ENCODE measurements at places on chromosomes 7 and 10.
A peak's percentile ranks its signal among the peaks of the same experiment; 100 is the strongest.

- H3K27ac ChIP-seq: no peak overlapping the region
- H3K4me1 ChIP-seq: peaks cover 18% of the 10 kb centered on the region
- no peak for DNase-seq
- H3K4me3 ChIP-seq: peak overlapping the region; percentile 4
Observed at GRCh38 chr7:149462101-149462520, 1.2 kb upstream of the ZNF777 start.

DNA sequence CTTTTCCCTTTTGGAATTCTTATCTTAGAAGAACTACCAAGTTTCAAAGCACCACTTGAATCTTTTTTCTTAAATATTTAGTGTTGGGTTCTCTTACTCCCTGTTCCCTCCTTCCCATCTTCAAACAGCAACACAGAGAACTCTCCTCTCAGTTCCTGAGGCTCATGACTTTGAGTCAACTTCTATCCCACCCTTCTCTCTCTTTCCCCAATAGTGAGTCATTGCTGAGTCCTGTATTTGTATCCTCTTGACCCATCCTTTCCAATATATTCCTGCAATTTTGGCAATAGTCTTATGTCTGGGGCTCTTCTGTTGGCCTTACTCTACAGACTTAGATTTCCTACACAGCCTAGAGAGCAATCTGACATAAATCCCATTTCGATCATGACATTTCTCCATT lies 20.8 kb upstream of the JCAD start:
- no peak for DNase-seq
- no peak overlapping the region for H3K27ac ChIP-seq
- no peaks in the 10 kb centered on the region for H3K36me3 ChIP-seq
- no peak overlapping the region for H3K4me3 ChIP-seq
- H3K4me1 ChIP-seq: no peaks in the 10 kb centered on the region

- no peak overlapping the region for H3K4me3 ChIP-seq
- H3K4me1 ChIP-seq: peaks cover 13% of the 10 kb centered on the region
- no peak overlapping the region for H3K27ac ChIP-seq
- H3K36me3 ChIP-seq: no peaks in the 10 kb centered on the region
- DNase-seq: no peak
Observed at GRCh38 chr7:128879461-128879938, 16.8 kb downstream of the ATP6V1F start.

GRCh38 chr7:121187222-121187621 lies 141.6 kb upstream of the WNT16 start:
- no peak overlapping the region for H3K27ac ChIP-seq
- peaks cover 3% of the 10 kb centered on the region for H3K27me3 ChIP-seq
- no peak for DNase-seq
- no peaks in the 10 kb centered on the region for H3K4me1 ChIP-seq

- H3K36me3 ChIP-seq: no peaks in the 10 kb centered on the region
- no peaks in the 10 kb centered on the region for H3K27me3 ChIP-seq
- no peak for DNase-seq
- no peaks in the 10 kb centered on the region for H3K4me1 ChIP-seq
- no peak overlapping the region for H3K4me3 ChIP-seq
Observed at GRCh38 chr7:117640465-117640864, 160.6 kb downstream of the CFTR start.

DNA sequence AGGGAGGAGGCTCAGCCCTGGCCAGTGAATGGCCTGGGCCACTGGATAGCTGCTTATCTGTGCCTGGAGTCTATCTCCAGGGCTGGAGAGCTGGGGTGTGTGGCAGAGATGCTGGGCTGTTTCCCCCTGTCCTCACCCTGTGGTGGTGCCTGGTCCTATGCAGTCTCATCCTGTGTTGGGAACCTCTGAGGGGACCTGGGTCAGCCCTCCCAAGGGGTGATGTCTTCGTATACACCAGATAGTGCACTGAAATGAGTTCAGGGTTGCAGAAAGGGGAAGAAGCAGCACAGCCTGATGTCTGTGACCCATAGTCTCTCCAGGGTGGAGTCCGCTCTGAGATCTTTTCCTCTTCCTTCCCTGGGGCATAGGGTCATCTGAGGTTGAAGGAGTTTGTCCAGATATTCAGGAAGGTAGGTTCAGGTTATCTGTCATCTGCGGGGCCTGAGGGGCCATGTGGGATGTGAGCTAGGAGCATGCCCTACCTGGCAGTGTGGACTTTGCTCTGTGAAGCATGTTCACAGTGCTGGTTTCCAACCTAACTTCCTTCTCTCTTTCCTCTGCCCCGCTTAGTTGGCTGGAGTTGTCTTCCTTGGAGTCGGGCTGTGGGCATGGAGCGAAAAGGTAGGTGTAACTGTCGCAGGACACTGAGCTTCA lies 33.4 kb upstream of the SH2D4B start:
- no peaks in the 10 kb centered on the region for H3K27me3 ChIP-seq
- DNase-seq: no peak
- no peak overlapping the region for H3K4me3 ChIP-seq
- H3K36me3 ChIP-seq: peaks cover 61% of the 10 kb centered on the region

- peaks cover 23% of the 10 kb centered on the region for H3K4me1 ChIP-seq
- no peak overlapping the region for H3K4me3 ChIP-seq
- peaks cover 2% of the 10 kb centered on the region for H3K36me3 ChIP-seq
- H3K27ac ChIP-seq: no peak overlapping the region
Observed at GRCh38 chr7:51471981-51472296, 155.3 kb upstream of the COBL start.

- DNase-seq: no peak
- H3K4me3 ChIP-seq: no peak overlapping the region
- no peak overlapping the region for H3K27ac ChIP-seq
- no peaks in the 10 kb centered on the region for H3K36me3 ChIP-seq
- no peaks in the 10 kb centered on the region for H3K4me1 ChIP-seq
- peaks cover 4% of the 10 kb centered on the region for H3K27me3 ChIP-seq
Observed at GRCh38 chr7:106381252-106381651, 96.5 kb upstream of the NAMPT start.

- DNase-seq: no peak
- peaks cover 55% of the 10 kb centered on the region for H3K36me3 ChIP-seq
- H3K27me3 ChIP-seq: no peaks in the 10 kb centered on the region
- peaks cover 38% of the 10 kb centered on the region for H3K4me1 ChIP-seq
- no peak overlapping the region for H3K27ac ChIP-seq
- H3K4me3 ChIP-seq: no peak overlapping the region
Observed at GRCh38 chr10:87928996-87929395, 65.6 kb downstream of the PTEN start.

GRCh38 chr10:72424561-72424960 lies 69.8 kb upstream of the DNAJB12 start:
- no peak for DNase-seq
- no peak overlapping the region for H3K27ac ChIP-seq
- peaks cover 17% of the 10 kb centered on the region for H3K36me3 ChIP-seq
- H3K4me3 ChIP-seq: no peak overlapping the region

- no peak overlapping the region for H3K27ac ChIP-seq
- H3K4me1 ChIP-seq: peaks cover 81% of the 10 kb centered on the region
- peaks cover 13% of the 10 kb centered on the region for H3K27me3 ChIP-seq
- H3K4me3 ChIP-seq: no peak overlapping the region
- H3K36me3 ChIP-seq: peaks cover 58% of the 10 kb centered on the region
- no peak for DNase-seq
Observed at GRCh38 chr7:132488634-132489302, 87.5 kb downstream of the PLXNA4 start.

GRCh38 chr7:111224354-111225231 lies 133.7 kb downstream of the LRRN3 start:
- no peaks in the 10 kb centered on the region for H3K36me3 ChIP-seq
- no peak overlapping the region for H3K27ac ChIP-seq
- H3K4me1 ChIP-seq: no peaks in the 10 kb centered on the region
- no peaks in the 10 kb centered on the region for H3K27me3 ChIP-seq

DNA sequence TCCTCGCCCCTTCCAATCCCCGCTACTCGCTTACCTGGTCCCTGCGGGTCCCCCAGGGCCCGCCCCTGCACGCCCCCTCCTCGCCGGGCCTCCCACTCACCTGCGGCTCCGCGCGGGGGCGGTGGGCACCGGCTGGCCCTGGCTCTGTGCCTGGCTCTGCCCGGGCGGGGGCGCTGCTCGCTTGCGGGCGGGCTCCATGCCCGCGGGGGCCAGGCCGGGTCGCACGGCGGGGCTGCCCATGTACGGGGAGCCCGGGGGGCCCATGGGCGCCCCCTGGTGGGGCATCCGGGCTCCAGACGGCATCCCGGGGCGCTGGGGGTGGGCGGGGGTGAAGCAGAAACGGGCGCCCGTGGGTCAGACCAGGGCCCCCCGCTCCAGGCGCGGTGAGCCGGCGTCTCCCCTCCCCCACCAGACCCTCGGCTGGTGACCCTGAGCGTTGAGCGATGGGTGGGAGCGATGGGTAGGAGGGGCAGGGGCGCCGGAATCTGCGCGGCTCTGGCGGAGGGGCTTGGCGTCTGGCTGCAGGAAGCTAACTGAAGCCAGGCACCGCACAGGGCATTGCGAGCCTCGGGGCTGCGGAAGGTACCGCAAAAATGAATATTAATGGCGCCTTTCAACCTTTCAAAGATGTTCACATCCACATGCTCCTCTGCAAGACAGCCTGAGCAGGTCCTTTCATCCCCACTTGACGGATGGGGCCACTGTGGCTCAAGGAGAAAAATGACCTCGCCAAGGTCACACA lies 3.0 kb downstream of the SMARCD3 start:
- peaks cover 45% of the 10 kb centered on the region for H3K4me1 ChIP-seq

- DNase-seq: no peak
- H3K27ac ChIP-seq: no peak overlapping the region
- H3K4me1 ChIP-seq: no peaks in the 10 kb centered on the region
- no peak overlapping the region for H3K4me3 ChIP-seq
- H3K27me3 ChIP-seq: no peaks in the 10 kb centered on the region
- H3K36me3 ChIP-seq: no peaks in the 10 kb centered on the region
Observed at GRCh38 chr10:28997734-28998133, 291.1 kb upstream of the LYZL1 start.
